ENCODE measurements at places on chromosomes 12 and 14.

DNA sequence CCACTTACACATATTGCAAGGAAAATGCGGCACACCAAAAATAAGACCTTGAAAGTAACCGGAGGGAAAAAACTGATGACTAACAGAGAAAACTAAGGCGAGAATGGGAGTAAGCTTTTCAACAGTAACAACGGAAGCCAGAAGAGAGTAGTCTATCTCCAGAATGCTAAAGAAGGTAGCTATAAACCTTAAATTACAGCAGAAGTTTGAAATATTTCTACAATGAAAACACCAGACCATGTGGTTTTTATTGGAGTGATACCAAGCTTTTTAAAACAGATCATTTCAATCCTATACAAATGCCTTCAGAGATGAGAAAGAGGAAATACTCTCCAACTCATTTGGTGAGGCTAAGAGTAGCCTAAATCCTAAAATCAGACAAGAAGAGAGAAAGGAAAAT is 209.5 kb downstream of the ANO6 start:
- no peak for DNase-seq

DNA sequence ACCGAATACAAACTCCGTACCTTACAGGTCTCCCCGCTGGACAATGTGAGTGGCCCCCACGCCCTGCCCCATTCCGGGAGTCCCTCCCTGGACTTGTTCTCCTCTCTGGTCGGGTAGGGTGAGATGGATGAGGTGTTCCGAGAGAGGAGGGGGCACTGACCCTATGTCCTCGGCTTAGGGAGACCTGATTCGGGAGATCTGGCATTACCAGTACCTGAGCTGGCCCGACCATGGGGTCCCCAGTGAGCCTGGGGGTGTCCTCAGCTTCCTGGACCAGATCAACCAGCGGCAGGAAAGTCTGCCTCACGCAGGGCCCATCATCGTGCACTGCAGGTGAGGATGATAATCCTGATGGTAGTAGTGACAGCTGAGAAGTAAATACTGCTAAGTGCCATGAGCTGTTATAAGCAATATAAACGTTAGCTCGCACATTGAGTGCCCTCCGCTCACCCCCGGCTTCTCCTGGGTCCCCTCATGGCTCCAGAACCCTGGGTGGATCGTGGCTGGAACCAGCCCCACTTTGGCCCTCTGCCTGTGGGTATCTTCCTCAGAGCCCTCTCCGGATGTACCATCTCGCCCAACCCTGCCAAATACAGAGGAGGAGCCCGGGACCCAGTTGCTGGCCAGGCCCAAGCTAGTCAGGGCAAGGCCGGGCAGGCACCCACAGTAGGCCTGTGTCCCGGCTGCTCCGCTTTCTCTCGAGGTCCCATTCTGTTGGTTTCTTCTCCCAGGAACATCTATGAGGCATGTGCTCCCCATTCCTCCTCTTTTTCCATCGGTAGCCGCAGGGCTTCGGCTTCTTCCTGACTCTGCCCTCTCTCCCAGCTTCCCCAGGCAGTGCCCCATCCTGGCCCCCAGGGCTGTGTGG is 6.8 kb downstream of the PTPN6 start:
- no peak for DNase-seq

GRCh38 chr12:126734710-126735109 is 1532.3 kb upstream of the TMEM132C start:
- no peak for DNase-seq

GRCh38 chr12:116401565-116401964 is 124.1 kb upstream of the MED13L start:
- DNase-seq, result no peak

DNA sequence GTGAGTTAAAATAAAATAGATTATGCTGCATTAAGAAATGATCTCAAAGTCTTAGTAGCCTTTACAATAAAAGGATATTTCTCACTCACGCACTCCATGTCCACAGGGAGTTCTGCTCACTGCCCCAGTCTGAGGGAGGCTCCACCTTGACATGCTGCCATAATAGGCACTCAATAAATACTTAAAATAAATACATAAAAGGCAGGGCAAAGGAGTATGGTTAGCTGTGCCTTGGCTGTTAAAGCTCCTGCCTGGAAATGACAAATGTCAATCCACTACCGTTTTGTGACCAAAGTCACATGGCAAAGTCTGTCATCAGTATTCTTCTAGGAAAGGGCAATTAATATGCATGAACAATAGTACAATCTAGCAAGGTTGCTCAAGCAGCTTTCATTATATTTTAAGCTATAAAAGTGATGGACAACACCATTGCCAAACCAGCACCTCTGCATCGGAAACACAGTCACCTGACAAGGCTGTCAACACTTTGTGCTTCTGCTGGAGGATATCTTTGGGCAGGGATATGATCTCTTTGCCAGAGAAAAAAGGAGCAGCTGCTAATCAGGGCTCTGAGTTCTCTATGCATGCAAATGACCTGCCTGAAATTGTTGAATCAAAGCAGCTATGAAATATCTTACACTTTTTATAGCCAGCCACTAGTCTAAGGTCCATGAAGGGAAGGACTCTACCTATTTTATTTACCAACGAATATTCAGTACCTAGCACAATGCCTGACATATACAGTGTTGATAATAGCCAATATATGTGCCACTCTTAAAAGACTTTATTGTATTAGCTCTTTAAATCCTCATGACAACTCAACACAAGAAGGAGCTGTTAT is 90.1 kb downstream of the PTPRR start:
- DNase-seq, result no peak

Data from H1 (cell line).